ENCODE measurements at places on chromosomes 2 and 18.
A peak's percentile ranks its signal among the peaks of the same experiment; 100 is the strongest.

GRCh38 chr18:41604964-41605363, 350.1 kb upstream of the PIK3C3 start:
- no peak for DNase-seq

- no peak for DNase-seq
Measured at GRCh38 chr2:28269019-28269784, 123.5 kb upstream of the FOSL2 start.

DNA sequence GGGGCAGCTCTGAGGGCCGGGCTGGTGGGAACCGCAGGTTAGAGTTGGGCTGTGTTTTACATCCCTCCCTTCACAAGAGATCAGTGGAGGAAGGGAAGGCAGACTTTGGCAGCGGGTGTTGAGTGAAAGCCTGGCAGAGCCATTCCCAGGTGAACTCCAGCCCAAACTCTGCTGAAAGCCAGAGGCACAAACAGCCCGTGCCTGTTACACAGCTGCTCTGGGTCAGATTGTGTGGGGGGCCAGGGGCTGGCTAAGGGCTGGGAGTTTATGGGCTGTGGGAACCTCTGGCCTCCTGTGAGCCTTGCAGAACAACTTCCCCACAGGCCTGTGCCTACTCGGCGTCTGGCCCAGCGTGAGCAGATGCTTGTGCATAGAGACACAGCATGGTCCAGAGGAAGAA, 286.8 kb downstream of the CLIP4 start:
- DNase-seq, result no peak

GRCh38 chr2:205680067-205680466, 2.2 kb upstream of the NRP2 start:
- peak; percentile 18 for DNase-seq

- no peak for DNase-seq
Measured at GRCh38 chr2:201049455-201049854, 22.0 kb downstream of the HYCC2 start.

DNA sequence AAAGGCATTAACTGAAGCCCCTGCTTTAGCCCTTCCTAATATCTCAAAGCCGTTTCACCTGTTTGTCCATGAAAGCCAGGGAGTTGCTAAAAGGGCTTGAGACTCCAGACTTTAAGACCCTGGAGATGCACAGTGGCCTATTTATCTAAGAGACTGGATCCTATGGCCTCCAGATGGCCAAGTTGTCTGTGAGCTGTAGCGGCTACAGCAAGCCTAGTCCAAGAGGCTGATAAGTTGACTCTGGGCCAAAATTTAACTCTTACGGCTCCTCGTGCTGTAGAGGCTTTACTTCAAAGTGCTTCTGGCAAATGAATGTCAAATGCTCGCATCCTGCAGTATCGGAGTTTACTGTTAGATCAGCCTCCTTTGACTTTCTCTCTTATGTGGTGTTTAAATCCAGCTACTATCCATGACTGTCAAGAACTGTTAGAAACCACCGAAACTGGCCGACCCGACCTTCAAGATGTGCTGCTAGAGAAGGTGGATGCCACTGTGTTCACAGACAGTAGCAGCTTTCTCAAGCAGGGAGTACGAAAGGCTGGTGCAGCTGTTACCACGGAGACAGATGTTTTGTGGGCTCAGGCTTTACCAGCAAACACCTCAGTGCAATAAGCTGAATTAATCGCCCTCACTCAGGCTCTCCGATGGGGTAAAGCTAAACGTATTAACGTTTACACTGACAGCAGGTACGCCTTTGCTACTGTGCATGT, 336.7 kb upstream of the CNTNAP5 start:
- no peak for DNase-seq

Data from hypothalamus (tissue), 51 donors.